Bone marrow (tissue), 2 donors: ENCODE measurements at places on chromosomes 2 and 18.
A peak's percentile ranks its signal among the peaks of the same experiment; 100 is the strongest.

- DNase-seq: no peak
Observed at GRCh38 chr2:43803113-43803512, 29.3 kb downstream of the DYNC2LI1 start.

DNA sequence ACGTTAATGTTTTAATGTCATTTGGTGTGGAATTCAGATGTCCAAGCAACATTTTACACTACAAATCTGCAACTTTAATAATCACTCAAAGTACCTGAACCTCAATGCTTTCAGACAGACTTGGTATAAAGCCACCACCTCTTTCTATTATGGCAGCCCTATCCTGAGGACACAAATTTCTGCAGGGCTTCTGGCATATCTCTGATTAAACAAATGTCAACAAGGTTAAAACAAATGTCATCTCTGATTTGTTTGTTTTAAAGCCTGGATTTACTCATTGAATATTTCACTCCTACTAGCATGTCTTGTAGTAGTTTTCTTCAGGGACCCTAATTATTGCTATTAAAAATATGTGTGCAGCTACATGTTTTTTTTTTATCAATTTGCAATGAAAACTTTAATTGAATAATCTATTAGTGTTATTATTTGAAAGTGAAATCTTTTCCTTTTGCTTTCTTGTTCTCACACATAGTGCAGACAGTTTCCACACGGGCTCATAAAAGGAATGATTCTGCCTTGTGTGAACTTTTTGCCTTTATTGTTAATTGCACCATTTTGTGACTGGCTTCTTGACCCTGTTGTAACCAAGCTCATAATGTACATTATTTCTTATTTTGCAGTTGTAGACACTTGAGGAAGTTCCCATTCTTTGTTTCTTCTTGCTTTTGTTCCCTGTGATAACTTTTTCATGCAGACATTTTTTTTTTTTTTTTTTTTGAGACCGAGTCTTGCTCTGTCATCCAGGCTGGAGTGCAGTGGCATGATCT is 30.1 kb downstream of the IL37 start:
- no peak for DNase-seq

- DNase-seq: no peak
Observed at GRCh38 chr2:38192046-38192445, 116.1 kb upstream of the CYP1B1 start.

DNA sequence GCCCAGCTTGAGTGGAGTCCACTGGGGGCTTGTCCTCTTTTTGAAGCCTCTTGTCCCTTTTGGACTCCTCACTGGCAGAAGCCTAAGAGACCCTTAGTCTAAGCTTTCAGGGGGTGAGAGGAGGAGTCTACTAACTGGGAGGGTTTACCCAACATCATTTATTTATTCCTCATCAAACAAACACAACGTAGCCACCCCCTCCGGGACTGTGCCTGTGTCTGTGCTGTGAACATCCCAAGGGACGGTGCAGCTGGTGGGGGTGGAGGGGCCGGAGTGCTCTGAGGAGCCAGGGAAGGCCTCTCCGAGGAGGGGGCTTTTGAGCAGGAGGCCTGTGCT is 42.7 kb upstream of the TAF1B start:
- no peak for DNase-seq

GRCh38 chr2:102129951-102130646 is 12.4 kb upstream of the IL1R1 start:
- DNase-seq: peak; percentile 58

GRCh38 chr2:224111576-224111975 is 72.5 kb upstream of the SERPINE2 start:
- no peak for DNase-seq

DNA sequence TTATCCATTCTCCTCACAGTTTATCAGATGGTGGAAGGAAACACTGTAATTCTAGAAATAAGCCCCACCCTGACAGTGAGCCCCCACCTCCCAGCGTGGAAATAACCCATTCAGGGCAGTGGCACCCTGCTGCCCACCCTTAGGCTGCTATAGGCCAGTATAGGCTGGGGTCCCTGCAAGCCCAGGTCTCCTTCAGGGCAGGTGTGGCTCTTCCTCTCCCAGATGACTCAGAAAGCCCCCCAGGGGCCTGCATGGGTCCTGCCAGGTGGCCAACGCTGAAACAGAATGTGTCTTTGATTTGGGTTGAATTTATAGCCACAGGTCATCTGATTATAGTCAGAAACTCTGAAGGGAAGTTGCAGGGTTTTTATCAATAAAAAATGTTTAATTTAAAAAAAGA is 136.4 kb downstream of the SH3RF3 start:
- no peak for DNase-seq

DNA sequence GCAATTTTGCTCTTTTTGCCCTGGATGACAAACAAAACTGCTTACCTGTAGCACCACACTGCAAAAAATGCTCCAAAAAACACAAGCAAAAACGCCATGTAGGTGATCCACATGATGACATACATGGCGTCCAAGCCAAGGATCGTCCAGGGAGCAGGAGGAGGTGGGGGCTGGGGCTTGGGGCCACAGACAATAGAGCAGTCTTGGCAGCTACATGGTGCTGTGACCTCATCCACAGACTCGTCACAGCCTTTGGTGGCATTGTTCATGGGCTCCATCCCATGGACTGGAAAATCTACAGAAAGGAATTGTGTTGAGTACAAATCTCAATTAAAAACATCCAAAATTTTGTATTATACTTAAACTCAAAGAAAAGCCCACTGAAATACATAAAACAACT is 26.1 kb downstream of the NPC1 start:
- DNase-seq: no peak

DNA sequence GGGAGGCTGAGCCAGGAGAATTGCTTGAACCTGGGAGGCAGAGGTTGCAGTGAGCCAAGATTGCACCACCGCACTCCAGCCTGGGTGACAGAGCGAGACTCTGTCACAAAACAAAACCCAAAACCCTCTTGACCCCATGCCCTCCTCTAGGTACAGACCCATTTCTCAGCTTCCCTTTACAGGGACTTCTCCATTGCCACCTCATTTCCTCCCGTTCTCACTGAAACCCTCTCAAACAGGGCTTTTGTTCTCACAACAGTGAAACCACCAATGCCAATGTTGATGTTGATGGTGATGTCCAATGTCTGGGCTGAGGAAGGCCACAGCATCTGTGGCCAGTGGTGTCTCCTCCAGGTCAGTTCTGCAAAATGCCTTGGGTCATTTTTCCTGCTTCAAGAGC is 69.0 kb upstream of the ZCCHC2 start:
- DNase-seq: no peak

DNA sequence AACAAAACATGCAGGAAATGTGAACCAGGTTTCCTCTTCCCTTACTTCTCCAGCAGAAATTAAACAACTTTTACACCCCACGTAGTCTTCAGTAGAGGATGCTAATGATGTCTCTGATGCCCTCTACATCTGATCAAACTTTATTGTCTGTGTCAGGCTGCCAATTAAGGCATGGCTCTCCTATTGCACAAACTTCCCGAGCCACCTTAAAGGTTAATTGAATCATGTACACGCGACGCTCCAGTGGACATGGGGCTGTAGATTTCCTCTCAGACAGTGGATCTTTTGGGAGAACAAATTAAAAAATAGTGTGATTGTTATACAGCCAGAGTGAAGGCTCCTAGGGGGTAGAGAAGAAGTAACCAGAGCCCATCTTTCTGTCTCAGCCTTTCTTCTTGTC is 301.6 kb downstream of the SMAD2 start:
- no peak for DNase-seq

DNA sequence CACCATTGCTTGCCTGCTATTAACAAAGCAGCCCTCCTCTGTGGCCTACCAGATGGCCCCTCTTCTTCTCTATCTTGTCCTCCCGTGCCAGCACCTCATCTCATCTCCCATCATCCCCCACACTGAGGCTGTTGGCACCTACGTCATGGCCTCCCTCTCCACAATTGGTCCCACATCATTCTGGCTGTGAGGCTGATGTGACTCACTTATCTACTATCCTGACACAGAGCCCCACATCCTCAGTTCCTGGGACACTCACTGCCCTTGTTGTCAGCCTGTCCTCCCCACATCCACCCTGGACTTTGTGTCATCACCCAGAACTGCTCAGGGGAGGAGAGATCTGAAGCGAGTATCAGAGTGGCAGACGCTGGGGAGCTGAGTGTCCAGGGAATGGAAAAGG is 102.9 kb downstream of the MRO start:
- DNase-seq: no peak

DNA sequence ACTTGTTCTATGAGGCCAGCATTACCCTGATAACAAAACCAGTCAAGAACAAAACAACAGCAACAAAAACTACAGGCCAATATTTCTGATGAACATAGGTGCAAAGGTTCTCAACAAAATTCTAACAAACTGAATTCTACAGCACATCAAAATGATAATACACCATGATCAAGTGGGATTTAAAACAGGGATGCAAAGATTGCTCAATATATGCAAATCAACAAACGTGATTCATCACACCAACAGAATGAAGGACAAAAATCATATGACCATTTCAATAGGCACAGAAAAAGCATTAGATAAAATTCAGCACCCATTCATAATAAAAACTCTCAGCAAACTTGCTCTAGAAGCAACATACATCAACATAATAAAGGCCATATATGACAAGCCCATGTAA is 173.6 kb downstream of the CAMKMT start:
- no peak for DNase-seq

DNA sequence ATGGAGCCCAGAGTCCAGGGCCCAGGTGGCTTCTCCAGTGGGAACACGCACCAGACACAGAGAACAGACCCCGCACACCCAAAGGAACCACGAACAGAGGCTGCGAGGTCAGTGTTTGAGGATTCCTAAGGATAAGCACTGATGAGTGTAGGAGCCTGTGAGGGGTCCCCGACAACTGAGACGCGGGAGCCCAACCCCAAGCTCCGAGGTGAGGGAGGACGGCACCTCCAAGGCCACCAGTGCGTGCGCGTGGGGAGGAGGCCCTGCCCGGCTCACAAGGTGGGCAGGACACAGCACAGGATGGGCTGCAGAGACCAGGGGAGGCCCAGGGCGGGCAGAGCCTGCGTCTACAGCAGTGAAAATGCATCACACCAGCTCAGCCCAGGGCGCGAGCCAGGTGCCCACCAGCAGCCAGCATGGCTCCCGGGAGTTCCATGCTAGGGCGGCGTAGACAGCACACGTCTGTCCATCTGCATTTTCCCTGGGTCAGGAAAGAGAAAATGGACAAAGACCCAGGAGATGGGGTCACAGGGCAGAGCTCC is 189.1 kb downstream of the EIPR1 start:
- DNase-seq: no peak

DNA sequence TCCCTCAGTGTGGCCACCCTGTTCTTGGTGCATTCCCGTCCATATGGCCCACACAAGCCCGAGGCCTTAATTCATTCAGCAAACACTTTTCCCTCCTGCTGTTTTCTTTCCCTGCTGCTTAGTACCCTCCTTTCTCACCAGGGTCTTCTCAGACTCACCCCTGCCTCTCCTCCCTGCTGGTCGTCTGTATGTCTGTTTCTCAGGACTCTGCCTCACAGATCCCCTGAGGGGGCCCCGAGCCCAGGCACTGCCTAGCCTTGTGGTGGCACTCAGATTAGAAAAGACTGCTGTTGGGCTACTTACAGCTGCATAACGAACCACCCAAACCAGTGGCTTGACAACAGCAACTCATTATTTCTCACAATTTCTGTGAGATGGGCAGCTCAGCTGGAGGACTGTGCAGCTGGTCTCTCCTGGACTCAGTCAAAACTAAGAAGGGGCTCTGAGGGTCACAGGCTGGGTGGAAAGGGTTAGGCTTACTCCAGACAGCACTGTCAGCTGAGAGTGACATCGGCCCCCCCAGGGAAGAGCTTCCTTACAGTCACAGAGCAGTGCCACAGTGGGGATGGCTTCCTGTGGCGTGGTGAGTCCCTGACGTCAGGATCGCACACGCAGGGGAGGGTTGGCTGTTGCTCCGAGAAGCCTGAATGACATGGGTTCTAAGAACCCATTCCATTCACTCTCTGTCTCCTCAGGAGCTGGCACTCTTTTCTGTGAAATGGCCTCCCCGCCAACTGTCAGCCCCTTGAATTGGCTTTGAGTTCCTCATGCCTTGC is 139.0 kb downstream of the UXS1 start:
- DNase-seq: no peak

DNA sequence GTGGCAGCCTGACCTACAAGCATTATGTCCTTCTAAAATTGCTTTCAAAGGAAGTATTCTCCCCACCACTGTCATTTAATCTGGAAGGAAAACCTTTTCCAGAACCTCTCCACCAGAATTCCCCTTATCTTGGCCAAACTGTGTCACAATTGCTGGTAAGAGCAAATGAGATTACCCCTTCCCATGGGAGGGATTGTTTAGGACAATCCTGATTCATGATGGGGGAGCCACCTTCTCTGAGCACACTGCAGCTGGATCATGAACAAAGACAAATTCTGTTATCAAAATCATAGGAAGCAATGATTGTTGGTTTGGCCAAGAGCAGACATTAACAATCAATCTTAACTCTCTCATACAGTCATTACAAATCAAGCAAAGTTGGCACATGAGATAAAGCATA is 18.1 kb upstream of the ATOH8 start:
- DNase-seq: no peak

- no peak for DNase-seq
Observed at GRCh38 chr2:16102976-16103380, 162.6 kb downstream of the MYCN start.

DNA sequence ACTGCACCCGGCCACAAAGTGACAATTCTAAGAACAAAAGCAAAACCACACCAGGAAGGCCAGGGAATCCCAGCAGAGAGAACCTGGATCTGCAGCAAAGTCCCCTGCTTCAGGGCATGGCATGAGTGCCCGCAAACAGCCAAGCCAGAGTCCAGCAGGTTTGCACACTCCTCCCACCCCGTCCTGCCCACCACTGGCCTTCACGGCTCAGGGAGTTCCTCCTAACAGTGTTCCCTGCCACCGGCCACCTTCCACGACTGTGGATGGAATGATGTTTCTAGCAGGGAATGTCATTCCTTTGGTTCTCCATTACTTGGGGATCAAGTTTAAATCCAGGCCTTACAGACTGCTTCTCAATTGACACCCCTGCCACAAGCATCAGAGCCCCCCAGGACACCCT is 42.0 kb upstream of the B3GNT7 start:
- DNase-seq: no peak

- DNase-seq: no peak
Observed at GRCh38 chr2:122070241-122070731, 314.8 kb downstream of the TSN start.
